ENCODE measurements at places on chromosomes 6 and 20.
A peak's percentile ranks its signal among the peaks of the same experiment; 100 is the strongest.

- no peak for DNase-seq
Measured at GRCh38 chr20:11274141-11274594, 600.4 kb upstream of the JAG1 start.

- DNase-seq, result no peak
Measured at GRCh38 chr6:82987416-82987815, 78.2 kb downstream of the UBE3D start.

GRCh38 chr20:40532103-40532502 lies 156.9 kb downstream of the MAFB start:
- DNase-seq, result peak; percentile 4

DNA sequence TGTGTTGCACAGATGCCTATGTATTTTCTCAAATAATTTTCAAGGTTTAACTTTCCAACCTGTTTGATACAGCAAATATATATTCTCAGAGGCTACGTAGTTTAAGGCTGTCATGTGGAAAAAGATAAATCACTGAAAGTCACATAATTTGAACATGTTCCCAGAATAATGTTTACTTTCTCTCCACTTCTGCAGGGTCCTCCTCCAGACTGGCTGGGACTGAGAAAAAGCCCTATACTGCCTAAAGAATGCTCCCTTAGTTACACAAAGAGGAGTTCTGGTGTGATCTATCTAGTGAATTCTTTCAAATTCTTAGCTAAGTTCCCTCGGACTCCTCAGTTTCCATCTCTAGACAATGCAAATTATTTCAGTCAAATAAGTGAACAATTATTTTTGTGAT lies 411.0 kb downstream of the C6orf118 start:
- no peak for DNase-seq

DNA sequence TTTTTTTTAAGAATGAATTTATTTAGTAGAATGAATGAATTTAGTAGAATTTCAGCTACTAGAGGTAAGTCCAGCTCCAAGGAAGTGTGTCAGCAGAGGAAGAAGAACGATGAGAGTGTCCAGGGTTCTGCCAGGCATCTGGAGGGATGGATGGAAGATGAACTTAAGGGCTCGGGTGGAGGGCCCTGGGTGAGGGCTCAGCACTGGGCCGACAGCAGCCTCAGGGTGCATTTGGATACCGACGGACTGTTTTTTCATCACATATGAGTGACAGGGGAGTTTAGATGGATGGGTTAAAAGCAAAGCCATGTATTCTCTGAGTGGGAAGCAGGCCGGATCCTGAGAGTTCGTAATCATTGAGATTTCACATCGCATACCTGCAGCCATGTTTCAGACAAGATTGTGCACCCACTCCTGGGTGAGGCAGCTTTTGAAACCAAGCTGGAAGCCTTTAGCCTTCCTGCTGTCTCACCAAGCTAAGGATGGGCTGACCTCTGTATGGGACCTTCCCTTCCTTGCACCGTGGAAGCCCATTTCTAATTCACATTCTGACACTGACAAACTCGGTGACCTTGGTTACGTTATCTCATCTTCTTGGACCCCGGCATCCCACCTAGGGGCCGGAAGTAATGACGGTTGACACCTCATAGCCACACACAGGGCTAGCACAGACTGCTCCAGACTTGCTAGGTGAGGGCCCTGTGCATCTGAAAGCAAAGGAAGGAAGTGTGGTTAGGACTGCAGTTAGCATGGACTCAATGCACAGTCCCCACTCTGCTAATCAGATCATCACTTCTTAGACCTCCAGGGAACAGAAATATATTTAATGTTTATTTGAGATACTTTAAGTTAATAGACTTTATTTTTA lies 228.5 kb downstream of the SLC24A3 start:
- no peak for DNase-seq

- no peak for DNase-seq
Measured at GRCh38 chr6:167504385-167504961, 179.6 kb downstream of the TTLL2 start.

DNA sequence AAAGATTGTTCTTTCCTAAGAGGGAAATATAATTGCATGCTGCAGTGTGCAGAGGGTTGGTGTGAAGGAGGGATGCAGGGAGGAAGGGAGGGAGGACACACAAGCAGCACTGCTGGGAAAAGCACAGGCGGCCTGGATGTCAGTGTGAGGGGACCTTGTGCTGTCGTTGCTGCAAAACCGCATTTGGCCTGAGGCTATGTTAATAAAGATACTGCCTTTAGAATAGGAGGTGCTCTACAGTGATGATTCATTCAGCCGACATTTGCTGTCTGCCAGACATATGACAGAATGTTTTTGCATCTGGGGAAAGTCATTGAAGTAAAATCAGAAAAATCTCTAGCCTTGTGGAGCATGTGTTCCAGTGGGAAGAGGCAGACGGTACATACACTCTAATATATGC lies 50.5 kb upstream of the TRIM26 start:
- no peak for DNase-seq

DNA sequence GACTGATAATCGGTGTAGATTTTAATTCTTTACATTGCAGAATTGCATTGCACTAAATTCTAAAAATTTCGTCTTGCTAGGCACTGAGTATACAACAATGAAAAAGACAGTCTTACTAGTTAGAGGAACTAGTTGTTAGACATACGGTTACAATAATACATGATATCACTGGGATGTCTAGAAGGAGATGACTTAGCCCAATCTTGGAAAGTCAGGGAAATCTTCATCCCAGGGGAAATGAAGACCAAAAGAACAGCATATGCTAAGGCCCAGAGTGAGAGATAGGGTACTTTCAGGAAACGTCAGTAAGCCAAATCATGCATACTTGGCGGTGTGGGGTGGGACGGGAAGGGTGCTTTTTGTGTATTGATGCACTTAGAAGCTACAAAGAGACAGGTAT lies 901 bp downstream of the CEP57L1 start:
- no peak for DNase-seq

- DNase-seq, result no peak
Measured at GRCh38 chr6:5303682-5304081, 42.4 kb downstream of the FARS2 start.

DNA sequence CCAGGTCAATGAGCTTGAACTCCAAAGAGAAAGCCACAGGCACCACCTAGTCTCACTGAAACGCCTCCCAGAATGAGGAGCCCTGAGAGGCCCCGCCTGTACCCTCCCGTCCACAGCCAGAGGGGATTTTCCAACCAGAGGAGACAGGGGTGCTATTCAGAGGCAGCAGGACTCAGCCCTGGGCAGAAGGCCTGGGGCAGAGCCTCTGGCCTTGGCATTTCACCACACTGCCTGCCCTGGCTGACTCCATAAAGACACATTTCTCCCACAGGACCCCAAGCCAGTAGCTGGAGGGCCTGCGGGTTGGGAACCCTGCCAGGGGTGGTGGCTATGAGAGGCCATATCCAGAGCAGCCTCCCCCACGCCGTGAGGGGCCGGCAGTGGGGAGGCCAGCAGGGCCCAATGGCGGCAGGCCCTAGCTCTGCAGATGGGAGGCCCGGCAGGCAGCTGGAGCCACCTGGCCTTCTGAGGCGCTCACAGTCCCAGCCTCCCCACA lies 159.3 kb downstream of the PREX1 start:
- DNase-seq, result no peak

DNA sequence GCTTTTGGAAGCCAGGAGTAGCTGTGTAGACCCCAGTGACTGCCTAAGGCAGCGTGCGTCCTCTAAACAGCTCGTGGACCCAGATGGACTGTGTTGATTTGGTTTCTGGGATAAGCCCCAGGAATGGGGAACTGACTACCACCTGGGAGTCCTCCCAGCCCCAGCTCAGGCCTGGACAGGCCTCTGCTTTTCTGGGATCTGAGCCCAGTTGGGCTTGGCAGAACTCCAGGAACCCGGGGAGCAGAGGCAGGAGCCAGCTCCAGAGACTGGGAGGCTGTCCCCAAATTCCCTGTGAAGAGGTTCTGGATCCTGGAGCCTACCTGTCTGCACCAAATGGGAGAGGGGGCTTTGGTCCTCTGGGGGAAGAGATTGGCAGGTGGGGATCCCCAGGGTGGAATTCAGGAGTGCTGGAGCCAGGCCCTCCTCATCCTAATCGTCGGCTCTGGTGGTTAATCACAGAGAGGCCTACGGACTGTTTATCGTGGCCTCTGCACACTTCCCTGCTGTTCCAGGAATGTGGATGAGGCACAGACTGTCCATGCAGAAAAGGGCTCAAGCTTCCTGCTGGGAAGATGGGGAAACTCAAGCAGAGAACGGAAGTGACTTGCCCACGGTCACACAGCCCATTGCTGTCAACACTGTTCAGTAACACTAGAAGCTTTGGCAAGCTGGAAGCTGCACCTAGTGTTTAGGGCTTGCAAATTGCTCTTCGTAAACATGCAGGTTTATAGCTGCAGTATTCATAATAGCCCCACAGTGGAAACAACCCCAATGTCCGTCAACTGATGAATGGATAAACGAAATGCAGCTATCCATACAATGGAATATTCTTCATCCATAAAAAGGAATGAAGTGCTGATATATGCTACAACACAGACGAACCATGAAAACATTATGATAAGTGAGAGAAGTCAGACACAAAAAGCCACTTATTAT lies 100.6 kb downstream of the KCNB1 start:
- no peak for DNase-seq

GRCh38 chr6:31900917-31901414 lies 920 bp downstream of the ZBTB12 start:
- DNase-seq, result no peak

DNA sequence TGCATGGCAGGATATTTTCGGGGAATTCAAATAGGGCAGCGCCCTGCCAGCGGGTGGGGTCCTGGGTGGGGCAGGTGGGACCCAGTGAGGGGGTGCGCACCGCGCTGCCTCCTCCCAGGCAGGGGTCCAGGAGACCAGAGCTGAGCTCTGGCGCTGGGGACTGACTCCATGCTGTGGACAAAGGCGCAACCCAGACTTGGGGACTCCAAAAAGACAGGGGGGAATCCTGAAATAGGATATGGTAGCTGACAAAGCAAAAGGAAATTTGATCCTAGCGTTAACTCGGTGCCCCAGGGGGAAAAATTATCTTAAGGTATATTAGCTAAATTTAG lies 23.6 kb downstream of the TFAP2A start:
- DNase-seq, result no peak

DNA sequence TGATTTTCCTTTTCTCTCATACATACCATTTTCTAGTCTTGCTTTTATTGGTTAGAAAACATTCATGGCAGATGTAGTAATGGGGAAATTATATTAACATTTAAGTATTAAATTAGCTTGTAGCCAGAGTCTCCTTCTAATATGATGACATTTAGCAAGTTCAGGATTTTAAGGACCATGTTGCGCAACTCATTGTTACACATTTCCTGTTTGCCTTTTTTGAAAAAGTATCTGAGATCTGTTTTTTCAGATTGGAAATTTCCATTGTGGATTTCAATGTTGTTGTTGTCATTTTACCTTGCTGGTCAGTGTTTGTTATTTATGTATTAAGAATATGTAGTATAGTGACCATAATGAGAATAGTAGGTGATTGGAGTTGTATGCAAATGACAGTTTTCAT lies 38.7 kb downstream of the CDKAL1 start:
- no peak for DNase-seq

GRCh38 chr6:35312807-35313206 lies 15.2 kb downstream of the DEF6 start:
- DNase-seq, result no peak

DNA sequence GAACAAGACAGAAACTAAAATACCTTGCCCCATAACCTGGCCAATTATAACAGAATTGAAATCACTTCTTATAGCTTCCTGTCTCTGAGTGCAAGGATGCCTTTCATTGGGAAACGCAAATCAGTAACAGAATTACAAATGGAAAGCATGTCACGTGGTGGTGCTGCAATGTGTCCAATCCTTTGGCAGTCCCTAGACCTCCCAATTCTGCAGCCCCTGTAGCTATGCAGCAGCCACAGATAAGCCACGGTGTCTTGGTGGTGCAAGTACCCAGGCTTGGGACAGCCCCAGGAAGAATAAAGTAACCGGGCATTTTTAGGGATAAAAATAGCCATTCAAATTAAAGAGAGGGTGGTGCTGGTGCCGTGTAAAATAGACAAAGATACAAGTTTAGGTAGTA lies 134.6 kb upstream of the CCN2 start:
- no peak for DNase-seq

- DNase-seq, result no peak
Measured at GRCh38 chr6:125444006-125444923, 142.5 kb upstream of the HDDC2 start.

GRCh38 chr6:5121479-5121878 lies 36.3 kb downstream of the PPP1R3G start:
- no peak for DNase-seq

DNA sequence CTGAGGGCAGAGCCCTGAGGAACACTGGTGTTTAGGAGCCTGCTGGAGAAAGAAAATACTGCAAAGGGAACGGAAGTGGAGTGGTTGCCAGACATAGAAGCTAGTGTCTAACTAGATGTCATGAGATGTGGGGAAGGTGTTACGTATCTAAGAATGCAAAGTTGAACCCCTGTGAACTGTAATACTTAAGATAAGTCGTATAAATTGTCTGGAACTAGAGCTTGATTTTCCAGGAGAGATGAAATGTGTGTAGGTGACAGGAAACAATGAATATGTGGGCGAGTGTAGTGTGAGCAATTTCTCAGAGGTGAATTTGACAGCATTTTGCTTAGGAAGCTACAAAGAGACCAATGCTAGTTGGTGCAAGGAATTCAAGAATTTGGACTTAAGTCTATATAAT lies 27.9 kb downstream of the ESR1 start:
- DNase-seq, result no peak

DNA sequence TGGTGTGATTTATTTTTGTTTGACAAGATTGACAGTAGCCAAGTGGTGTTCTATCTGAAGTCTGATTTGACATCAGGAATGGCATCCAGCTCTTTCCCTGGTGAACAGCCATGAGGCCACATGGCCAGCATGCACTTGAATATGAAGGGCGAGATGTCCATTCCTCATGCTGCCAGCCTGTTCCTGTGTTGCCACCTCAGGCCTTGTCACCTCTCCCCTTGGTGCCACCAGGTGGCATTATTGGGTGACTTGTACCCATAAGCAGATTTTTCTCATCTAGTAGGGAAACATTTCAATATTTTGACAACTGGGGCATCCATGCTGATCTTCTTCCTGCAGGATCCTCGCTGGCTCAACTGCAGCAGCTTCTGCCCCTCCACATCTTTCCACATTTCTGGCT lies 199.1 kb downstream of the ERMARD start:
- no peak for DNase-seq

DNA sequence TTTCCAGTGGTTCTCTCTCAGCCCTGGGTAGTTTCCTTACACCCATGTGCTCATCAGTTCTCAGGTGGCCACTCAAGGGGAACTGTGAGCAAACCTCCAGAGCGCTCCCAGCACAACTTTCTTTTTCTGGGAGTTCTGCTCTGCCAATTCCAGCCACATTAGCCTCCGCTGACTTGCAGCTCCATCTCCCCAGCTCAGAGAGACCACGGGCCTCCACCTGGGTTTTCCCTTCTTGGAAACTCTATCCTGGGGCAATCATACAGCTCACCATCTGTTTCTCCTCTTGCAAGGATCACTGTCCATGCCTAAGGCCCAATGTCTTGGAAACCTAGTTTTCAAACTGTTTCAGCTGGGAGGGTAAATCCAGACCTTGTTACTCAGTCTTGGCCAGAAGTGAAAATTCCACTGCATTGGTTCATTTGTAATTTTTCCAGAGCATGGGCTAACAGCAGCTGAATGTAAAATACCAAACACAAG lies 129.9 kb downstream of the EYA2 start:
- no peak for DNase-seq

- no peak for DNase-seq
Measured at GRCh38 chr20:64217539-64218221, 37.9 kb upstream of the PCMTD2 start.
